ENCODE measurements at places on chromosomes 5 and 9.

DNA sequence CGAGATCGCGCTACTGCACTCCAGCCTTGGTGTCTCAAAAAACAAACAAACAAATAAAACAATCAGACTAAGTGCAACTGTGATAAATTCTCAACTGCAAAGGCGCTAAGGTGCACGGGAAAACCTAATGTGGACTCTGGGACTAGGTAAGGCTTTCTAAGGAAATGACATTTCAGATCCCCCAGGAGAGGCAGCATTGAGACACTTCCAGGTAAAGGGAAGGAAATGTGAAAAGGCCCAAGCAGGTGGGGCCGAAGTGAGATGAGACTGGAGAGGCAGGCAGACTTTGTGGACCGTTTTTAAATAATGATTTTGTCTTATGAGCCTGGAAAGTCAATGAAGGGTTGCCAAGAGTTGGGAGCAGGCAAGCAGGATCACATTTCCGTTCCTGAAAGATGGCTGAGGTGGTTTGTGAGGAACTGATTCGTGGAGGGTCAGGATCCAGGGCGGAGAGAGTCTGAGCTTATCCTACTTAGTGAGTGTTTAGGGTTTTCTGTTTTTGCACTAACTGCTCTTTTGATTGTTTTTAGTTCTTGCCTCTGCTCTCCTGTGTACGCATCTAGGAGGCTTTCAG lies 2.0 kb upstream of the APBA1 start:
- no peak for DNase-seq

DNA sequence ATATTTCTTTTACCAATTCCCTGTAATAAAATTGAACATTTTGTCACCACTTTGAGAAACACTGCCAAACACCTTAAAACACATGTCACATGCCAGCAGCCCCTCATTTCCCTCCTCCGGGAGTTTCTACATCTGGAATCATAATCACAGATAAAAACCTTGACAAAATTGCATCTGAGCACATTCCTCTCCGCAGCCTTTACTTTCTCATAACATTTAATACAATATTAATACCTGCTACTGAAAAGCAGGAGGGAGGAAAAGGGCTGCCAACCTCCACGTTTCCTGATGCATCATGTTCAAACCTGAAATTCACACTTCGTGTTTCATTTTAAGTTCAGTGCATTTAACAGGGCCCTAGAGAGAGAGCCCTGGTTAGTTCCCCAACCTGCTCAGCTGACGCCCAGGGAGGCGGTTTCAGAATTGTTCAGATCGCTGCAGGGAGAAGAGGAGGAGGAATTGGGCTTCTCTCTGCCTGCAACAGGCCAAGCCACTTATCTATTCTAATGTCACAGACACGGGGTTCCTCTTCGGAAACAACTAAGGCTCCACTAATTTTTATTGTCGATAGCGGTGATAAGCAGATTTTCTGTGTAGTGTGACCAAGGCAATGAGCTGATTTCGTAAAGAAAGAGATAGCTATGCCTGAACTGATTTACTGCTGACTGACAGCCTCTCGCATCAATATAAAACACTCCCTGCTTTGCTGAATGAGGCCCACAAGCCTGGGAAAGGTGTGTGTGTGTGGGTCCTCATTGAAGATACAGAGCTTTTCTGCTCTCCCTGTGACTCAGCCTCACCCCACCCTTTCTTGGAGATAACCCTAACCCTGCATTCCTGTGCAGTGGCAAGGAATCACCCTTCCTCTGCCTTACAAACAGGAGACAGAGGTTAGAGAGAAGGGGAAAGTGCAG lies 4.9 kb upstream of the LHX2 start:
- DNase-seq, result no peak

GRCh38 chr5:150397146-150397781 lies 15.4 kb downstream of the CD74 start:
- no peak for DNase-seq

- DNase-seq, result no peak
Observed at GRCh38 chr9:94812343-94812742, 85.8 kb downstream of the AOPEP start.

Measured in activated CD4-positive, alpha-beta T cell treated with anti-CD3 and anti-CD28 coated beads for 1 hour (primary cell).